Breast epithelium (tissue), 4 donors: ENCODE measurements at places on chromosomes 1 and 21. TPM values are rescaled to one million over a fixed set of nuclear protein-coding genes. Genes with fewer than 3 reads are reported as not detected.

DLGAP3 gene
- total RNA-seq = 0.33 TPM

RNF187 gene
- total RNA-seq = 33.7 TPM

DCDC2B gene
- 0.33 TPM for total RNA-seq

OR2M3 gene
- total RNA-seq = not detected

ZBTB8B gene
- total RNA-seq = under 0.01 TPM
